ENCODE measurements at places on chromosomes 7 and 10. TPM values are rescaled to one million over a fixed set of nuclear protein-coding genes. Genes with fewer than 3 reads are reported as not detected.

Gene HECTD2
- 21.3 TPM for total RNA-seq

Gene PSMC2
- 114 TPM for total RNA-seq

Gene SUGCT
- 15.0 TPM for total RNA-seq

Gene ITIH2
- total RNA-seq, result not detected

Gene TPST1
- 9.6 TPM for total RNA-seq
